ENCODE measurements at places on chromosomes 3 and 15. TPM values are rescaled to one million over a fixed set of nuclear protein-coding genes. Genes with fewer than 3 reads are reported as not detected.

The P3H2 gene
- 36.8 TPM for total RNA-seq

The RTP3 gene
- not detected for total RNA-seq

The B3GNT5 gene
- total RNA-seq, result 30.1 TPM

The TCAIM gene
- total RNA-seq, result 7.9 TPM

The MYEF2 gene
- 21.2 TPM for total RNA-seq

The C3orf85 gene
- total RNA-seq, result not detected

The DPPA2 gene
- total RNA-seq, result not detected

The CLDN16 gene
- total RNA-seq, result 0.34 TPM

The NR1I2 gene
- not detected for total RNA-seq

The CMC1 gene
- 39.8 TPM for total RNA-seq

The SLC27A2 gene
- total RNA-seq, result 42.0 TPM

The UBL7 gene
- total RNA-seq, result 45.0 TPM

The ADAMTS17 gene
- 0.18 TPM for total RNA-seq

The PPM1L gene
- 0.20 TPM for total RNA-seq

The GNB4 gene
- 13.7 TPM for total RNA-seq

The IL17RE gene
- total RNA-seq, result 1.1 TPM

The RPP14 gene
- 11.4 TPM for total RNA-seq

The SLC6A11 gene
- total RNA-seq, result 0.11 TPM

The COL8A1 gene
- not detected for total RNA-seq

All from A549 treated with ZK216348 at 1 μM for 4 hours (cell line).